Foreskin fibroblast (primary cell): ENCODE measurements at places on chromosomes 12 and 14.

GRCh38 chr14:27391331-27391730 is 793.5 kb upstream of the NOVA1 start:
- DNase-seq, result no peak

GRCh38 chr12:120851444-120851843 is 52.7 kb downstream of the SPPL3 start:
- DNase-seq, result no peak

GRCh38 chr12:57846285-57846576 is 298 bp downstream of the CTDSP2 start:
- DNase-seq, result no peak

DNA sequence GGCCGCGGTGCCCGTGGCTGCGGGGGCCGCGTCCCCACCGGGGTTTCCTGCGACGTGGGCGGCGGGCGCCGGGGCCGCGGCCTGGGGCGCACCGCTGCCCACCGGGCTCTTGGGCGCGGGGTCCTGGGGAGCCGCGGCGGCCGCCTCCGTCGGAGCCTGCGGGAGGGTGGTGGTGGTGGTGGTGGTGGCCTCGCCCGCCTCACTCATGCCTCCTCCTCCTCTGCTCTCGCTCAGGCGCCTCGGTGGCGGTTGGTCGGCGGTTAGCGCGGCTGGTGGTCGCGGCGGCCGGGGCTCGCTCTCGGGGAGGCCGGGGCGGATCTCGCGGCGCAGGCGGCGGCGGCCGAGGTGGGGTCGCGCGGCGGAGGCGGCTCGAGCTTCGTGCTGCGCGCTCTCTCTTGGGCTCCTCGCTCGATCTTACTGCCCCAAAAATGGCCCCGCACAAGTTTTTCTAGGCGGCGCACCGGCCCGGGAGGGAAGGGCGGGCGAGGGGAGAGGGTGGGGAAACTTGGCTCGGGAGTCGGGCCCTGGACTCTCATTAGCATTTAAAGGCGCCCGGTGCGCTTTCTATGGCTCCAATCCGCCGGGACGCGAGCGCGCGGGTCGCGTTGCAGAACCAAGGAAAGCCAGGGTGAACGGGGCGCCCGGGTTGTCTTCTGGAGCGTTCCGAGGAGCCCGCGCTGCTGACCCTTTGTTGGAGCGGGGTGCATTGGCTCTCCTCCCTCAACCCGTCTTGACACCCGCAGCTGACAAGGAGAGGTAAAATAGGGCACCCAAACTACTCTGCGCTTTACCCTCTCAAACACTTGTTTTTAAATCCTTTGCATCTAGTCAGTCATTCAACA is at the start of gene YBX3:
TSS of gene YBX3 (minus strand) at position 419 of the 842 bp plus-strand sequence. CDS start at position 207, 212 bp downstream.
- DNase-seq, result peak; percentile 79

DNA sequence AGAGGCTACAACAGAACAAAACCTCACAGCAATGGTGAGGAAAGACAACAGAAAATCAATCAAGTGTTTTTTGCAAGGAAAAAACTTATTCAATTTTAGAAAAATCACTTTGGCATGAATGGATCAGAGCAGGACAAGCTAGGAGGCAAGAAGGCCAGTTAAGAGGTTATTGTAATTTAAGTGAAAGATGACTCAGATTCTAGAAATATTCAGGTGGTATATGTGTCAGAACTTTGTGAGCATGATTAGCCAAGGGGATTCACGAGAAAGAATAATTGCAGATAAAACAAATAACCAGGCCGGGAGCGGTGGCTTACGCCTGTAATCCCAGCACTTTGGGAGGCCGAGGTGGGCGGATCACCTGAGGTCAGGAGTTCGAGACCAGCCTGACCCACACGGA is 12.7 kb downstream of the GCH1 start:
- no peak for DNase-seq

DNA sequence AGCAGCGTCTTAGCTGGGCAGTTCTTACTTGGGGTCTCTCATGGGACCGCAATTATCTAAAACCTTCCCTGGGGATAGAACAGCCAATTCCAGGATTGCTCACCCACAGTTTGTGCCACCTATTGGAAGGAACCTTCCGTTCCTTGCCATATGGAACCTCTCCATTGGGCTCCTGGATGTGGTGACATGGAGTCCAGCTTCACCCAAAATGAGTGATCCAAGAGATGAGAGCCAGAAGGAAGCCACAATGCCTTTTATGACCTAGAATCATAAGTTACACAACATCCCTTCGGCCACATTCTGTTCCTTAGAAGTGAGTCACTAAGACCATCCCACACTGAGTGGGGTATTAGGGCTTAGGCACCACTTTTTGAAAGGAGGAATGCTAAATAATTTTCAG is 164.4 kb downstream of the FBXL14 start:
- DNase-seq, result peak; percentile 89

DNA sequence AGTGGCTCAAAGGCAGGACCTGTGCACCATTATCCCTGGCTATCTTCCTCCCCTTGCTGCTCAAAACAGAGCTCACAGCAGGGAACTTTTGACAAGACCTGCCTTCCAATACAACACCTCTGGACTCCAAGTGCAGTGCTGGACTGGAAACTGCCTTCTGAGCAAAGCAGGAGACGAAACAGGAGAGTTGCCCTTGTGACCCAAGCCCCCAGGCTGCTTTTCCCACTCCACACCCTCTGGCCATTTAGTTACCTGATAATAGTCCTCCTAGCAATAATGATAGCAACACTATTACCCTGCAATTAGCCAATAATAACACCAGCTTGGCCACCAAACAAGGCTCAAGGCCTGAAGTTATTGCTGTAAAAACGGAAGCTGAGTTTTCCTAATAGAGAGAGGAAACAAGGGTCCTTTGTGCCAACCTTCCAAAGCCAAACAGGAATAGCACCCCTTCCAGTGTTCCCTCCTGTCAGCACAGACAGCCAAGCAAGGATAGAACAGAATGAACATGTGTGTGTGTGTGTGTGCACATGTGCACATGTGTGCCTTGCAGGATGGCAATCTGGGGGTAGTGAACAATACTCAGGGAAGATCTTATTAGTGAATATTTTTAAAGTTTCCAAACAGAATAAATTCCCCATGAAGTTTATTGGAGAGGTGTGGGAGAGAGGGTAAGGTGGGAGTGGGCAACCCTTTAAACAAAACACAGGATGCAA is 9.2 kb upstream of the KRT73 start:
- DNase-seq, result no peak

DNA sequence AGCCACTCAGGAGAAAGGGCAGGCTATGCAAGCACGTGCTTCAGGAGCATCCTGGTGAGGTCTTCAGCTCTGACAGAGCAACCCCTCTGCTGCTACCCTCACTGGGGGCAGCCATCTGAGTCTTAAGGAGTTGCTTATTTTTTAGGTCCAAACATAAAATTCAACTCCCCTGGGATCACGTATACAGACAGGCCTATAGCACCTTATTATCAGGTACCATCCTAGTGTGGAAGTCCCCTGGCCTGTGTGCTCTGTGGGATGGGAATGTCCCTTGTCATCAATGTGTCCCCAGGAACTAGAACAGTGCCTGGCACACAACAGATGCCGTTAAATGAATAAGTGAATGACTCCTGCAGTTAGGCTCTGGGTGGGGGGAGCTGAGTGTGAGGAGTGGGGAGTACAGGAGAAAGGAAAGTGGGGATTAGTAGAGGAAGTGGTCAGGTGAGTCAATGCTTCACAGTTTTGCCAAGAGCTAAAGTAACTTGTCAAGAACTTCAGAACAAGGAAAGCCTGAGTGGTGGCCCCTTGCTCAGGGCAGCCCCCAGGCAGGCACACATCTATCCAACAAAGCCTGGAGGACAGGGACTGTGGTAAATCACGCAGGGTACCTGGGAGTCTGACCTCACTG is 33.5 kb downstream of the DAD1 start:
- no peak for DNase-seq

GRCh38 chr12:53220694-53221202 is 11.3 kb downstream of the RARG start:
- peak; percentile 99 for DNase-seq

GRCh38 chr14:47439953-47440352 is 235.5 kb downstream of the MDGA2 start:
- no peak for DNase-seq

GRCh38 chr12:5478081-5478706 is 46.3 kb downstream of the NTF3 start:
- DNase-seq, result no peak

- peak; percentile 75 for DNase-seq
These were observed 2.9 kb upstream of the FLRT2 start for GRCh38 chr14:85527006-85527405.

DNA sequence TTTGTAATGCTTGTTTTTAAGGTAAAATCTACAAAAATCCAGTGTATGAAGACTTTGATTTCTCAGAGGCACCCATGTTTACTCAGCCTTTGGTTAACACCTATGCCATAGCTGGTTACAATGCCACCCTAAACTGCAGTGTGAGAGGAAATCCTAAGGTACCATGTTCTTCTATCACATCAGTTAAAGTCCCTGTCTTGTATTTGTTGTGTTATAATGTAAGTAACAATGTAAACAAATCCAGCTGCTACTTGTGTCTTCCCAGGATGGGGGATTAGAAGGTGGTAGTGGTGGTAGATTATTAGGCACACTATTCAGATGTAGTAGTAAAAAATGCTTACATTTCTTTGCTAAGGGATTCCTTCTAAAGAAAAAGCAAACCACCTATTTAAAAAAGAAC is 19.4 kb upstream of the CHPT1 start:
- no peak for DNase-seq

- peak; percentile 51 for DNase-seq
These were observed 85.9 kb upstream of the REP15 start for GRCh38 chr12:27610374-27610773.

DNA sequence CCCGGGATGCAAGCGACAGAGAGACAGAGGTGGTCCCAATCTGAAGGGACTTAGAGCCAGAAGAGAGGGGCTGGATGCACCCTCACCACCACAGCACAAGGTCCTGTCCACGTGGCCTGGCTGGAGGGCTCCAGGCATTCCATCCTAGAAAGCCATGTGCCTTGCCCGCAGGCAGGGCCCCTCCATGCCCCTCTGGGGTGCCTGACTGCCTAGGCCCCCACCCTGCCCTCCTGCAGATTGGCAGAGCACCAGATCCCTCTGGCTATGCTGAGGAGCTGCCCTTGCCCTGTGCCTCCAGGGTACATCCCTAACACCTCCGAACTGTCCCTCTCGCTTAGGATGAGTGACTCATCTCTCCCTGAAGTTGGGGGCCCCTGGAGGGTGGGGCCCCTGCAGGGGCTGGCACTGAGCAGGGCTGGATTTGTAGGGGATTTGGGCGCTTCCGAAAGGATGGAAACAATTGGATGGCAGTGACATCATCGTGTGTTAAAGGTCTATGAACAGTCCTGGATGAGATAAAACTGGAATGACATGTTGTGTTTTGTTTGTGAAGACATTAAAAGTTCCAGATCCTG is 50.9 kb downstream of the CHGA start:
- DNase-seq, result peak; percentile 65

DNA sequence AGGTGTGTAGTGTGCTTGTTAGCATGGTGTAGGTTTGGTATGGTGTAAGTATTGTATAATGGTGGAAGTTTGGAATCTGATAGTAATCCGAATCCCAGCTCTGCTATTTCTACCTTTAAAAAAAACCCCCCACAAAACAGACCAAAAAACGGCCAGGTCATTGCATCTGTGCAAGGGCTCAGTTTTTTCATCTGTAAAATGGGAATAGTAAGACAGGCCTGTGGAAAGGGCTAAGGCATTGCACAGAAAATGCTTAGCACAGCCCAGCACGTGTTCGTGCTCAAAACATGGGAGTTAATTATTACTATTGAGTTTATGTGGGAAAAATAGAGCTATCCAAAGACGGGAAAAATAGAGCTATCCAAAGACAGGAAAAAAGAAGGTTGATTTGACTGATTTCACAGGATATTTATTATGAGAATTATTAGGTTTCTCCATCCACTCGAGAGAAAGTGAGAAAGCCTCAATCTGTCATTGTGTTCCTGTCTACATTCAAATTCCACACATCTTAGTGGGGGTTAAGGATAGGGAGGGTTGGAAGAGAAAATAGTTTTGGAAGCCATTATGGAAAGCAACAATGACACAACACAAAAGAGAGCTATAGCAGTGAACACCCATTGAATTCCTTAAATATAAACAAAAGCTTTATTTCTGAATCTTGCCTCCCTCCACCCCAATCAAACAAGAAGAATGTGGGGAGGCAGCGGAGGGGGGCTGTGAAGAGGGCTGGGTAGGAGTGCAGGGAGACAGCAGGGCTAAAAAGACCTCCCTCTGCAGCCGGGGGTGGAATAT is 126.8 kb upstream of the MAX start:
- no peak for DNase-seq

DNA sequence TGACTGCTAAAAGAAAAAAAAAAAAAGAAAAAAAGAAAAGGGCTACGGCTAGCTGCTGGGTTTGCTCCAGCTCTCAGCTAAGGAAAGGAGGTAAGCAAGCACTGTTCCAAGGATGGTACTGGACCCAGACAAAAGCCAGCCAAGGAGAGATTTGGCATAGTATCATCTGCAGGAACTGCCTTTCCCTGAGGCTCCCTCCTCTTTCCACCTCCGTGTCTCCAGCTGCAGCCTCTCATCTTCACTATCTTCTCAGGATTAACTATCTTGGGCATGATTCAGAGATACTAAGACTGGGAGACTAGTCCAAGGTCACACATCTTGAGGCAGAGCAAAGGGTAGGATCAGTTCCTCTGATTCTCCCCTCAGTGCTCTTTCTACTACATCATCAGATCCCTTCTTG is 6.0 kb downstream of the KITLG start:
- peak; percentile 18 for DNase-seq

- no peak for DNase-seq
These were observed 38.4 kb downstream of the IRF2BPL start for GRCh38 chr14:76990084-76990483.

GRCh38 chr12:10170216-10170615 is 1.7 kb downstream of the OLR1 start:
- DNase-seq, result no peak

- no peak for DNase-seq
These were observed 305.6 kb downstream of the KCNH5 start for GRCh38 chr14:62739647-62740046.

GRCh38 chr12:95877622-95878021 is 18.9 kb downstream of the SNRPF start:
- peak; percentile 20 for DNase-seq

DNA sequence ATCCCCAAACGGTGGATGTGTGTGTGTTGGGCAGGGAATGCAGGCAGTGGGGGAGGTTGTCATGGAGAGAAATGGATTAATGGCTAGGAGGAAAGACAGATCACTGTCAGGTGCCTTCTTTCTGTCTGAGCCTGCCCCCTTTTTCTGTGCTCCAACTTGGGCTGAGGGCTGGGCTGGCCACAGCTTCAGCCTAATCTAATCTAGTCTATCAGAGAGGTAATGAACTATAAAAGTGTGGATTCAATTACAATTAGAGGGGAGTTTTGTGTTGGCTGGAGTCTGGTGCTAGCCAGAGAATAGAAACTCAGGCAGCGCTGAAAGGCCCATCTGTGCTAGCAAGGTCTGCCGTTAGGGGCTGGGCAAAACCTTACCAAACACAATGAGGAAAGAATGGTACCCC is 41.2 kb downstream of the NEUROD4 start:
- DNase-seq, result no peak

GRCh38 chr14:92105893-92106142 is 564 bp downstream of the ATXN3 start:
- DNase-seq, result peak; percentile 62

GRCh38 chr14:104355101-104356019 is 217.0 kb downstream of the KIF26A start:
- DNase-seq, result no peak
